ENCODE measurements at places on chromosomes 13 and 19.
A peak's percentile ranks its signal among the peaks of the same experiment; 100 is the strongest.

GRCh38 chr19:57818378-57818777, 3.7 kb upstream of the ZNF552 start:
- DNase-seq = no peak

- no peak for DNase-seq
Observed at GRCh38 chr19:47729468-47729798, 15.9 kb upstream of the NOP53 start.

- DNase-seq = no peak
Observed at GRCh38 chr19:32196690-32197420, 148.6 kb upstream of the ZNF507 start.

GRCh38 chr19:41795031-41795461, 1.3 kb upstream of the CEACAM3 start:
- DNase-seq = peak; percentile 7

DNA sequence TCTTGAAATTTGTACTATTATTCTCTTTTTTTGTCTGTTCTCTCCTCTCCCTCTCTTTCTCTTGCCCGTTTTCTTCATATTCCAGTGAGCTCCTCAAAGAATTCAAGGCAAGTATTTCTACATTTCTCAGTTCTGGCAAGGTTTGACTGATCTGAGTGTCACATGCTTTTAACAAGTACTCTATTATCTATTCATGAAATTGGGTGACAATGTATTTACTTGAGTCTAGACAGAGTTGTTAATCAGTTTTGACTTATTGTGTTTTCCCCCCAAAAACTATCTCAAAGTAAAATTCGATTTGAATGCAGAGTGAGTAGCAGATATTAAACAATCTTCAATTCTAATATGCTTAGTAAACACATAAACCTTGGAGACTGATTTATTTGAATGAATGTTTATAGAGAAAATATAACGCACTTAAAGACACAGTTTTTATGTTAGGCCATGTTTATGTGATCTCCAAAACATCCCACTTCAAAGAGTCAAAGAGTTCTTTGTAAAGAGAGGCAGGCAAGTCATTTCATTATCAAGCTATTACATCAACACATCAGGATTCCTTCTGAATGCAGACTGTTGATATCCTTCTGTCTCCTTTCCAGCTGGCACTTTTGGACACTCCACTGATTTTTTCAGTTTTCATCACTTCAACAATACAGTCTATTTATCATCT, 166.6 kb downstream of the SLITRK6 start:
- no peak for DNase-seq

GRCh38 chr13:28653111-28653510, 5.8 kb upstream of the POMP start:
- DNase-seq = no peak

GRCh38 chr13:97360610-97361009, 73.4 kb upstream of the RAP2A start:
- DNase-seq = no peak

DNA sequence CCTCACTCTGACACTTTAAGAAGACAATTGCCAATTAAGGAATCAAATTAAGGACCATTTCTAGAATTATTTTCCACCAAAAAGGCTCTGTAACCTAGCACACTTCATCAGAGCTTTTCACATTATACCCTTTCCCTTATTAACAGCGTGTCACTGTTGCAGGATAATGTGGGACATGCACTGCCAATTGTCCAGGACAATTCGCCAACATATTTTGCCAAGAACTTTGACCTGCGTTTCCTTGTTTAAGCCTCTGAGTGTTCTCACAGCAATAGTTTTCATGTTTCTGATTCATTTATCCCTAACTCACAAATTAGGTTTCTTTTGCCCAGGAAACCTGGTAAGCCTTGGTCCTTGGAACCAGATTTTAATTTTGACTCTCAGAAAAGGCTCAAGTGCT, 13.3 kb downstream of the COL4A1 start:
- no peak for DNase-seq

DNA sequence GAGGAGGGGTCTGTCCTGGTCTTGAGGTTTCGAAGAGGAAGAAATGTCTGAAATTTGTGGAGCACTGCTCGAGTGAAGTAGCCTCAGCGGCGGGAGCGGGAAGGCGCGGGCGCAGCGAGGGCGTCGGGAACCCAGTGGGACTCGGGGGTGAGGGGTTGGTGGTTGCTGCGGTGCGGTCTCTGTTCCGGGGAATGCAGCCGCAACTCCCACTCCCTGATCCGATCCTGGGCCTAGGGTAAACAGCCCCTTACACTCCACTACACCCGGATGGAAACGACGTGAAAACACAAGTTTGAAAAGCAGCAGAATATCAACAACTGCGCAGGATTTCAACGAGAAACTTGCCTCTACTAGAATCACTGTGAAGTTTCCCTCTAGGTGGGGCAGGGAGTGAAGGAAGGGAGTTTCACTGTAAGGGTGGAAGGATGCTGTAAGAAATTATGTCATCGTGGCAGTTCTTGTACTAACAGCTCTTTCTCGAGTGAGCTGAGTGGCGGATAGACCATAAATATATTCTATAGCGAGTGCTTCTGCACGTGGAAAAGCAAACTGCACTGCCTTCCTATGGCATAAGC, 2.0 kb upstream of the KLF12 start:
- DNase-seq = no peak

Data from NCI-H446 (cell line).